ENCODE measurements at places on chromosomes 11 and 22.

GRCh38 chr11:130171534-130171933 lies 12.0 kb downstream of the ST14 start:
- DNase-seq = no peak

- no peak for DNase-seq
Measured at GRCh38 chr11:17639781-17640180, 79.6 kb upstream of the MYOD1 start.

DNA sequence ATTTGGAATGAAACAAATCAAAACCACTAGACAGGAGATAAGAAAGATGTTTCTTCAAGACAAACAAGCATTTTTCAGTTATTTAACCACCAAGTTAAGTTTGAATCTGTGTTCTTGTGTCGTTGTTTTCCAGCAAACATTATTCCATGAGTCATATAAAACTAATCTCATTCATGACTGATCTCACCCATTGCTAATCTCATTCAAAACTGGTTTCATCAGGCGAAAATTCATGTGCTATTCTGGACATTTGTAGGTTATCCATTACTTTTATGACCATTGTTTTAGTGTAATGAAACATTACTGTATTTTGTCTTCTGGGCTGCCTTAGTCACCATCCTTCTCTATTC lies 221.8 kb downstream of the DDX10 start:
- DNase-seq = no peak

- no peak for DNase-seq
Measured at GRCh38 chr11:10943968-10944367, 86.1 kb upstream of the ZBED5 start.

GRCh38 chr11:45332276-45332934 lies 46.3 kb upstream of the SYT13 start:
- no peak for DNase-seq

- DNase-seq = no peak
Measured at GRCh38 chr11:69377029-69377952, 83.3 kb downstream of the MYEOV start.

GRCh38 chr11:122599434-122599833 lies 56.1 kb upstream of the UBASH3B start:
- DNase-seq = no peak

DNA sequence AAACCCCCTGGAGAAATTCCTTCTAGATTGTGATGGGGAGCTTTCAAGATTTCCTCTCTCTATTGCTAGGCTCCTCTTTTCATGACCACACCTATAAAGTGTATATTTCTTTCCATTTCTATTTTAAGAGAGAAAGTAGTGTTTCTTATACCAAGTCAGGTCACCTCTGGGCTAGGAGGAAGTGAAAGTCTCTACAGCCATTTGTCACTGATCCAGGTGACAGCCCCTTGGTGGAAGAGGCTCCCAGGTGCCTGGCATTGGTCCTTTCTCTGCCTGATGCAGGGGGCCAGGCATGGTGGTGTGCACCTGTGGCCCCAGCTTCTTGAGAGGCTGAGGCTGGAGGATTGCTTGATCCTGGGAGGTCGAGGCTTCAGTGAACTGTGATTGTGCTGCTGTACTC lies 64.7 kb downstream of the DHCR7 start:
- no peak for DNase-seq

GRCh38 chr11:79219186-79220045 lies 221.4 kb downstream of the TENM4 start:
- no peak for DNase-seq

GRCh38 chr11:37747121-37747520 lies 1149.1 kb upstream of the RAG2 start:
- DNase-seq = no peak

DNA sequence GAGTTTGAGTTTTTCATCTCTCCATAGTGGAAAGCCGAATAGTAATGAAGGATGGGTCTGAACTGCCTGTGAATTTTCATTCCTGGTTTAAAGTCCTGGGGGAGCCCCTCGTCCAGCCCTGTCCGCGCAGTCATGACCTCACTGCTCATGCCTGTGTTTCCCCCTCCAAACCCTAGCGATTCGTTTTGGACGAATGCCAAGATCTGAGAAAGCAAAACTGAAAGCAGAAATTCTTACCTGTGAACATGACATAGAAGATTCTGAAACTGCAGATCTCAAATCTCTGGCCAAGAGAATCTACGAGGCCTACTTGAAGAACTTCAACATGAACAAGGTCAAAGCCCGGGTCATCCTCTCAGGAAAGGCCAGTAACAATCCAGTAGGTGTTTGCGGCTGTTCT lies 30.5 kb downstream of the CDPF1 start:
- no peak for DNase-seq

DNA sequence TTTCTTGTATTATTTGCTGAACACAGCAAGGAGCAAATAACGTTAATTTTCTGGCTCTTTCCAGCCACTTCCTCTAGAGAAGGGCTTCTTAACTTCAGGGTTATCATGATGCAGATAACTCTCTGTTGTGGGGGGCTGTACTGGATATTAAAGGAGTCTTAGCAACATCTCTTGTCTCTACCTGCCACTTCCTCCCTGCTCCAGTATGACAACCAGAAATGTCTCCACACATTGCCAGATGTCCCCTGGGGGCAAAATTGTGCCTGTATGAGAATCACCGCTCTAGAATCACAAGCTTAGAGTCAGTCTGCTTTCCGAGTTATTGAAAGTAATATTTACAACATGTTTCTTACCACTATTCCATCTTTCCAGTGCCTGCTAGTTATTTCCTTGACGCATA lies 6.8 kb downstream of the JRKL start:
- no peak for DNase-seq
